ENCODE measurements at places on chromosomes 4 and X.

DNA sequence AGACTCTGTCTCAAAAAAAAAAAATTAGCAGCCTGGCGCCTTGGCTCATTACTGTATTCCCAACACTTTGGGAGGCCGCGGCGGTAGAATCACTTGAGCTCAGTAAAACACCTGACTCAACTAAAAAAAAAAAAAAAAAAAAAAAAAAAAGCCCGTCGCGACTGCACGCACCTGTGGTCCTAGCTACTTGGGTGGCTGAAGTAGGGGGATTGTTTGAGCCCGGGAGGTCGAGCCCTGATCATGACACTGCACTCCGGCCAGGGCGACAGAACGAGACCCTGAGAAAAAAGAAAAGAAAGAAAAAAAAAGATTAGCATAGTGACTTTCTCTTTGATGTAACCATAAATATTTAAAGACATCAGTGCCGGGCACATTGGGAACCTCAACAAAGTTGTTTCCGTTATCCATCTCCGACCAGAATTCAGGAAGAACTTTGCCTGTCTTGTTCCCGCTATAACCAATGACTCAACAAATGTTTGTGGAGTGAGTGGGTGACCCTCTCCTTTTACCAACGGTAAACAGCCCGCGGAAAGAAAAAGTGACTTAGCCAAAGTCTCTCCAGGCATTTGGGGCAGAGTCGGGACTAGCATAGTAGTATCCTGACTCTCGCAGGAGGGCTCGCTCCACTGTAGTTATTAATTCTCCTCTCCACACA is 553 bp upstream of the MED28 start:
- no peak for DNase-seq

DNA sequence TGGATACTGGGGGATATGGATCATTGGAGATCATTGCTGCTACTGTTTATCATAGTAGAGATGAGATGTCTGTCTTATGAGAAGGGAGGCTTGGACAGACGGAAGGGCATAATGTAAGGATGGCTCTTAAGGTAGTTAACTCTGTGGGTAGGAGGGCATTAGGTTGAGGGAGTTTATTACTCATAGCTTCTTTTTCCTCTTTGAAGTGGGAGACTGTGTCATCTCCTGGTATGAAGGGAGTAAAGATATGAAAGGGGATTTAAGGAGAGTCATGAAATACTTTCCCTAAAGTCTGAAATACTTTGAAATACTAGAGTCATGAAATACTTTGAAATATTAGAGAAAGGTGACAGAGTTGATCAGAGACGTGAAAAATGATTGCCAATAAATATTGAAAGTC is 255.5 kb upstream of the PITX2 start:
- no peak for DNase-seq

GRCh38 chr4:117783716-117784115 is 250.6 kb upstream of the NDST3 start:
- DNase-seq, result no peak

DNA sequence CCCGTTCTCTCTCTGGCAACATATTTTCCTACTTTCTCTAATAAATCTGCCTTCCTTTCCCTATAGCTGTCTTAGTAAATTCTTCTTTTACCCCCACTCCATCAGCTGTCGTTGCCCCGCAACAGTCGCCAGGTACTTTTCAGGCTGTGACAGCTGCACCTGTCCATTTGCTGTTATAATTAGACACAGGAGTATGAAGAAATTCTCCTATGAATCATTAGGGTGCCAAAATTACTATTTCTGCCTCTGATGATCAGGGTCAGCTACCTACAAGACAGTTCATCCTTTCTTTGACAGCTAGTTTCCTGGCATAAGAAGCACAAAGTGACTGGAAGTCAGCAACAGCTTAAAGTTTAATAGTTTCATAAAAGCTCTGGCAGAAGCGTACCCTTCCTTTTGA is 19.5 kb upstream of the GALNTL6 start:
- DNase-seq, result no peak

DNA sequence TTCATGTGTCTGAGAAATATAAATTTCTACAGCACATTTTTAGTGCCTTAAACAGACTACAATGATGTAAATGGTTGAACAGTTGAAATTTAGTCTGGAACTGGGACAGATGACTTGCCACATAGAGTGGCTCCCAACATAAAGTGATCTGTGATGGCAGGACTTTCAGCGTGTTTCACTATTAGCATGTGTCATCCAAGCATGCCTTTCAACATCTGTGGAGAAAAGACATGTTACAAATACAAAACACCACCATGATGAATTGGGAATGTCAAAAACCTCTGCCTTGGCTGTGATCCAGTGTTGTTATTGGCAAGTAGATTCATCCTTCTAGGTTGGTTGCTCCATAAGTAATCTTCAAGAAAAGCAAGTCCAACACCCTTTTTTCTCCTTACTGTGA is 348.7 kb downstream of the MAPK10 start:
- DNase-seq, result no peak

GRCh38 chr4:1939664-1940509 is 68.7 kb downstream of the NSD2 start:
- DNase-seq, result no peak

- DNase-seq, result no peak
These were observed 16.3 kb downstream of the L1CAM start for GRCh38 chrX:153869473-153870287.

DNA sequence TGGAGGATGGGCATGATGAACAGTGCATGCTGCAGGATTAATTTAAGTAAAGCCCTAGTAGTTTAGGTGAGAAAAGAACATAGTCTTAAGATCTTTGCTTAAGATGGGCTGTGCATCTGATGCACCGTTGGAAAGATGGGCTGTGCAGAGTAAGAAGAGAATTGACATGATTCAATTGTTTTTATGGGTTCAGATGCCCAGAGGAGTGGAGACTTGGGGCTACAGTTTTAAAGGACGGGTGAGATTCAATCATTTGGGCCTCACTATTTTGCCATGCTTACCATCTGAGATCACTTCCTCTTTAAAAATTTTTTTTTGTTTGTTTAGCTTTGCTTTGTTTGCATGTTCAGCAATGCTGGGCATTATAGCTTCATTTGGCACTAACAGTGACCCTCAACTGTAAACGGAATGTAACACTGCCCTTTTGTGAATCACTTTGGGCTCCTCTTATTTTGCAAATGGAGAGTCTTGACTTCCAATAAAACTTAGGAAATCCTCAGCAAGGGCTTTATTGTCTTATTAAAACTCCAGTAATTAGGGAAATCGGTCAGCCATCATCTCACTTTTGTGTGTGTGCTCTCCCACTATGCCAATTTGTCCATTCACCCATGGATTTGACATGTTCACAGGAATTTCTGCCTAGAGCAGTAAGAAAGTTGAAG is 216.1 kb upstream of the TLL1 start:
- no peak for DNase-seq

DNA sequence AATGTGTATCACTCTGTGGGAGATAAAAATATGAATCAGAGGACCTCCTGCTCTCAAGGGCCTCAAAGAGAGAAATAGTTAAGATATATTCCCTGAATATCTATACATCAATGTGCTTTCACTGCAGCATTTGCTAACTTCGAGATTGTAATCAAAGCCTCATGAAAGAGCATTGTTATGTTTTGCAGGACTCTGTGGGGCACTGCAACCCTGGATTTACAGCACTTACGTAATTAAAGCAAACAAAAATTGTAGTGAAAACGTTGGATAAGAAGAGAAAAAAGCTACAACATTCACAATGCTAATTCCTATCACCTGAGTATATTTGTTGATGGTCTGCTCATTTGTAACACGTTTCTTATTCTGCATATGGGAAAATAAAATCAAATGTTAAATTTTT is 48.0 kb downstream of the ETNPPL start:
- no peak for DNase-seq

DNA sequence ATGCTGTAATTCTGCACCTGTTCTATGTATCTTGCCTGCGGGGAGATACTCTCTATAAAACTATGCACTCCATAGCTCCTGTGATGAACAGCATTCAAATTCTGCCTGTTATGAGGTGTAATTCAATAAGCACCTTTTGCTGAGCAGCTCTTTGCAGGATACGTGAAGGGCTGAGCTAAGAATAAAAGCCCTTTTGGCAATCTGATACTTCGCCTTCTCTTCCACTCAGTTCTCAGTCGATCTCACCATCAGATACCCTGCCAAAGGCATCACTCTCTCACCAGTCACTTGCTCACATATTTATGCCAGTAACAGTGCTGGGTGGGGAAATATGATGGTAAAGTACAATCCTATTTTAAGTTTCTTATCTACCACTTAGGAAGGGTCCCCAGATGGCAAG is 67.2 kb downstream of the RPS3A start:
- no peak for DNase-seq

DNA sequence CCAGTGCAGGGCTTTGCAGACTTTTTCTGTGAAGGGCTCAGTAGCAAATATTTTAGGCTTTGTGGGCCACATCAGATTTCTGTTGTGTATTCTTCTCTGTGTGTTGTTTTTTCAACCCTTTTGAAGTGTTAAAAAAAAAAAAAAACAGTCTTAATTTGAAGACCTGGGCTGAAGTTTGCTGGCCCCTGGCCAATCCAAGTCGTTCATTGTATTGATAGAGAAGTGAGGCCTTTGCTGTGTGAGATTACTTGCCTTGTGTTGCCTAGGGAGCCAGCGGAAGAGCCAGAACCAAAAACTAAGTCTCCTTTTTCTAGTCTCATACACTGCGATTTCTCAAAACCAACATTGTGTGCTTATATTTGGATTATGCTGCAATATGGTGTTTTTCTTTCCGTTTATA is 46.9 kb downstream of the MTM1 start:
- no peak for DNase-seq
